ENCODE measurements at places on chromosomes 5 and 9. TPM values are rescaled to one million over a fixed set of nuclear protein-coding genes. Genes with fewer than 3 reads are reported as not detected.

TNPO1 gene
- total RNA-seq: 121 TPM

NR5A1 gene
- not detected for total RNA-seq

FGD3 gene
- not detected for total RNA-seq

IPPK gene
- total RNA-seq: 6.2 TPM

BAAT gene
- under 0.01 TPM for total RNA-seq

FSTL4 gene
- total RNA-seq: not detected

HMCN2 gene
- not detected for total RNA-seq

HIGD2A gene
- 116 TPM for total RNA-seq

INIP gene
- total RNA-seq: 19.5 TPM

OBP2B gene
- not detected for total RNA-seq

PTGR1 gene
- total RNA-seq: 124 TPM

RGP1 gene
- 10.1 TPM for total RNA-seq

TBC1D9B gene
- 31.6 TPM for total RNA-seq

PCDHB12 gene
- total RNA-seq: not detected

TRPM3 gene
- not detected for total RNA-seq

WNT8A gene
- not detected for total RNA-seq

SLC46A2 gene
- total RNA-seq: not detected

SPATA31D4 gene
- total RNA-seq: not detected

ABHD17B gene
- 10.9 TPM for total RNA-seq

PPP2R2B gene
- under 0.01 TPM for total RNA-seq
